ENCODE measurements at places on chromosomes 12 and 14.
A peak's percentile ranks its signal among the peaks of the same experiment; 100 is the strongest.

- DNase-seq = no peak
These were observed 278.5 kb upstream of the PLEKHG7 start for GRCh38 chr12:92424338-92424737.

- DNase-seq = no peak
These were observed 12.9 kb upstream of the MSI1 start for GRCh38 chr12:120381752-120382419.

DNA sequence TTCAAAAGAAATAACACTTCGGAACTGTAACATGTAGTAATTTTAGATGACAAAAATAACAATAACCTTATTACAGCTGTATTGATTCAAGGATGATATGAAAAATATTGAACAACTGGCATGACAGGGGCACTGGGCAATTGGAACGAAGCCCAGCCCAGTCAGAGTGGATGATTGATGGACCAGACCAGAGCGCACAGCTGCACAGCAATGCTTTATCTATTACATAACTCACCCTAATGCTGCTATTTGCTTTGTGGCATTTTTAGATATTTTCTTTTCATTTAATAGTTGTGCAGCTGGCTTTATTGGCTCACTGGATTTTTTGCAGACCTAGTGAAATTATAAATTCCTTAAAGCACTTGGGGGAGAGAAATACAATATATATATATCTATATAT, 26.9 kb upstream of the FERMT2 start:
- no peak for DNase-seq

- no peak for DNase-seq
These were observed 499 bp downstream of the TOGARAM1 start for GRCh38 chr14:44962334-44963043.

DNA sequence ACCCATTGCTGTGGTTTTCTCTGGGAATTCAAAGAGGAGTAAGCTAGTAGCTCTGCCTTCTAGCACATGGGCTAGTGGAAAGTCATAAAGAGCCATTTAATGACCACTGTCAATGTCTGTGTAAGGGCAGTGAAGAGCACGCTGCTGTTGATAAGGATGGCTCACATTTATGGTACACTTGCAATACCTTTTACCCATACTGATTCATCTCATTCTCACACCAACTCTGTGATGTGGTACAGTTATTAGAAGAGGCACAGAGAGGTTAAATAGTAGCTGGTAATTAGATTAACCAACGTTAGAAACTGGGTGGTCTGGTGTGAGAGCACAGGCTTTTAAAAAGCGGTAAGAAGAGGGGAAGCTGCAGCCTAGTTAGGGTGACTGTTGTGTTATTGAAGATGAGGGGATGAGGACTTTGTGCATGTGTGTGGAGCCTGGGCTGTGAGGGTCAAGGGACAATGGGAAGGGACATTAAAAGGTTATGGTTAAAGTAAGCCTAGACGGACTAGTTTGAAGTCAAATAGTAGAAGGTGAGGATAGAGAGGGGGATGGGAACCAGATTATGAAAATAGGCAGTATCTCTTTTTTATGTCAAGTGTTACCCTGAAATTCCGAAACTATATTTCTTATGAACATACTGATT, 25.2 kb downstream of the RASSF3 start:
- DNase-seq = no peak

DNA sequence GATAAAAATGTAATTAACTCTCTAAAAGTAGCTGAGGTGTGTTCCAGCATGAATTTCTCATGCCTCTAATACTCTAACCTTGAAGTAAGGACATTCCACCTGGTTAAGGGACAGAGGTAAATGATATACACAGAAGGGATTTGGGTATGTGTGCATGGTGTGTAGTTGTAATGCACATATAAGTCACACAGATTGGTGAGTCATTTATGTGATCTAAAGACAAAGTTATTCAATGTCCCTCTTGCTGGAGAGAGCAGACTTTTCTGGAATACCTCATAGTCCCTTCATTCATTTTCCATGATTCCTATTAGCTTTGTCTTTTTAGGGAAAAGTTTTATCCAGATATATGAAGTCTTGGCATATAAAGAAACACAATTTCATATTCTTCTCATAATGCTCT, 234.9 kb downstream of the SNAPC1 start:
- DNase-seq = no peak

DNA sequence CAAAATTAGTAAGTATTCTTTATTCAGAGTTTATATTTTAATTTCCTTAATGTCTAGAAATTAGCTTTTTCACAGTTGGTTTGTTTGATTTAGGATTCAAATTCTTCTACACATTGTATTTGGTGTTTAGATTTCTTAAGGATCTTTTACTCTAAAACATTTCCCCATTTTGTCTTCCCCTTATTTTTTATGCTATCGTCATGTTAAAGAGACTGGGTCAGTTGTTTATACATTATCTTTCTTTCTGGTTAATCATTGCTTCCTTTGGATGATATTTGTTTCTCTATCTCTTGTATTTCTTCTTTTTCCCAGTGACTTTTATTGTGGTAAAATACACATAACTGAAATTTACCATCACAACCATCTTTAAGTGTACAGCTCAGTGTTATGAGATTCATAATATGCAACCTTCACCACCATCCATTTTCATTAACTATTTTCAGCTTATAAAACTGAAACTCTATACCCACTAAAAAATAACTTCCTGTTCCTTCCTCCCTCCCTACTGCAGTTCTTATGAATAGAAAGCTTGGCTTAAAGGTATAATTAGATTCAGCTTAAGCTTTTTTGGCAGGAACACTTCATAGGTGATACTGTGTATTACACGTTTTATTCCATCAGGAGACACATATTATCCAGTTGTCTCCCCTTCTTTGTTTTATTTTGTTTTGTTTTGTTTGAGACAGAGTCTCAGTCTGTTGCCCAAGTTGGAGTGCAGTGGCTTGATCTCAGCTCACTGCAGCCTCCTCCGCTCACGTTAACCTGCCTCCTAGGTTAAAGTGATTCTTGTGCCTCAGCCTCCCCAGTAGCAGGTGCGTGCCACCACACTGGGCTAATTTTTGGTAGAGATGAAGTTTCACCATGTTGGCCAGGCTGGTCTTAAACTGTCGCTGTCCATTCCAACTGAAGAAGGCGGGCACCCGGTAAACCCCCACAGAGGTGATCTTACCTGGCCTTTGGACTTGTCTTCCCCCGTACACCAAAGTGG, 45.0 kb downstream of the NOPCHAP1 start:
- DNase-seq = no peak

DNA sequence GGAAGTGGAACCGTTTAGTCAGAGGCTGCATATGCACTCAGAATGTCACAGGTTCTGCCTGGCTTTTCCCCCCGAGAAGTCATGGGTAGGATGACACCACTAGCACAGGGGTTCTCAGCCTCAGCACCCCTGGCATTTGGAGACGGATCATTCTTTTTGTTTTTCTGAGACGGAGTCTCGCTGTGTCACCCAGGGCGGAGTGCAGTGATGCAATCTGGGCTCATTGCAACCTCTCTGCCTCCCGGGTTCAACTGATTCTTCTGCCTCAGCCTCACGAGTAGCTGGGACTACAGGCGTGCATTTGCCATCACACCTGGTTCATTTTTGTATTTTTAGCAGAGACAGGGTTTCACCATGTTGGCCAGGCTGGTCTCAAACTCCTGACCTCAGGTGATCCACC, 28.1 kb downstream of the BCL7A start:
- no peak for DNase-seq

DNA sequence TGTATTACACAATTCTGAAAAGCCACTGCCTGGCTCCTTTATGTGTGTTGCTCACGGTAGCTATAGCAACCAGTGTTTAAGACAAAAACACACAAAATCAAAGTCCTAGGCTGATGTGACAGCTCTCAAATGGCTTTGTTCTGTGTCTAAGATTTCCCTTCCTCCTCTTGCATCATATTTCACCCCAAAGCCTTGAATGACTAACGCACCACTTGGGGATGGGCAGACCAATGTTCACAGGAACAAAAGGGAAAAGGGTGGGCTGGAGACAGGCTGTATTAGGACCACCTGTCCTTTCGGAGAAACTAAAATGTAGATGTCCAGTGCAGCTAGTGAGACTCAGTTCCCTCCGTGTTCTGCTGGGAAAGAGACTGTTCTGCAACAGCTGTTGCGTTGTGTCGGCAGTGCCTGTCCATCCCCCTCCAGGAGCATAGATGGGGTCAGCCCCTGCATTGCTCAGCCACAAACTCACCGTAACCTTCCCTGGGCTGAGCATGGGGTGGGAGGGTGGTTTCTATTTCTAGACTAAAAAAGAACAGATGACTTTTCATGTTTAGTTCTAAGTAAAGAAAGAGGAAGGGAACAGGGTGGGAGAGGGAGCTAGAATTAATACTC, 26.8 kb upstream of the DAAM1 start:
- DNase-seq = peak; percentile 11

- no peak for DNase-seq
These were observed 29.8 kb downstream of the OR10P1 start for GRCh38 chr12:55666508-55666907.

DNA sequence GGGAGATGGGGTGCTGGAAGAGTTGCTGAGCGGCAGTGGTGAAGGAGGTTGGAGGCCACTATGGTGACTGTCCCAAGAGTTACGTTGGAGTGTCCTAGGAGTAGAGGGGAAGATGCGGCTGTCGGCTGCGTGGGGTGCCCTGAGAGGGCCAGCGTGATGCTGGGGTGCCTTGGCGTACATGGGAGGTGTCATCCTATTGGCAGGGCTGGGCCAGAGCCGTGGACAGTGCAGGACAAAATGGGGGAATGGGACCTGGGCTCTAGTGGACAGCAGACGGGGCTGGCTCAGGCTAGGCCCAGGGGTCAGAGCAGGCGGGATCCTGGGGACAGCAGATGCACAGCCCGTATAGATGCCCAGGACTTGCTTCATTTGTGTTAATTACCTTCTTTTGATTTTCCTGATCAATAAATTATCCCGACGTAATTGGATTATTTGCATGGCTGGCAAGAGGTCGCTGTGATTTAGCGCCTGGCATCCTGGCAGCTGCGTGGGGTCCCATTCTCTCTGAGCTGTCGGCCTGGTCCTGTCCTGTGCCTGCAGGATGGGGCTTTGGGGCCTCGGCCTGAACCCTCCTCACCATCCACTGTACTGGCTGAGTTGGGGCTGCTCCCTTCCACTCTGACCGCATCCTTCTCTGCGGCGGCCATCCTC, 203.9 kb upstream of the C14orf180 start:
- DNase-seq = no peak

DNA sequence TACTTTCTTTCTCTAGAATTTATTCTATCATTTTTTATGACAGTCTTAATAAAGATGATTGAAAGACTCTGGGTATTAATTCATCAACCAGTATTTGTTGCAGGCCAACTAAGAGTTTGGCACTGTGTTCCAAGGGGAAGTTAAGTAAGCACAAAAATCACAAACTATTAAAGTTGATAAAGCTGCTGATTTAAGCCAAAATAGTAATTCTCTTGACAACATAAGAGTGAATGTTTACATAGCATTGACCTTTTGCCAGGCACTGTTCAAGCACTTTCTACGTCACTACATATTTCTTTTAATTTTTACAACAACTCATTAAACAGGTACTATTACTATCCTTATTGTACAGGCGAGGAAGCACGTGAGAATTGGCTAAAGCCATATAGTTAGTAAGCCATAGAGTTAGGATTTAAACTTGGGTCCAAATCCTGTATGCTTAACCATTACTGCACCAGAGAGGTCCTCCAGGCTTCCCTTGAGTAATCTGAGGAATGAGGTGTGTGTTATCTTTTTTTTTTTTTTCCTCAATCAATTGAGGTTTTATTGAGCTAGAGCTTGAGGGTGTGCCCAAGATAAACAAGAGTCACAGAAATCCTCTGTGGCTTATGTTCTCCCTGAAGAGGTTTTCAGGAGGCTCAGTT, 1009.6 kb downstream of the DIO2 start:
- DNase-seq = no peak

DNA sequence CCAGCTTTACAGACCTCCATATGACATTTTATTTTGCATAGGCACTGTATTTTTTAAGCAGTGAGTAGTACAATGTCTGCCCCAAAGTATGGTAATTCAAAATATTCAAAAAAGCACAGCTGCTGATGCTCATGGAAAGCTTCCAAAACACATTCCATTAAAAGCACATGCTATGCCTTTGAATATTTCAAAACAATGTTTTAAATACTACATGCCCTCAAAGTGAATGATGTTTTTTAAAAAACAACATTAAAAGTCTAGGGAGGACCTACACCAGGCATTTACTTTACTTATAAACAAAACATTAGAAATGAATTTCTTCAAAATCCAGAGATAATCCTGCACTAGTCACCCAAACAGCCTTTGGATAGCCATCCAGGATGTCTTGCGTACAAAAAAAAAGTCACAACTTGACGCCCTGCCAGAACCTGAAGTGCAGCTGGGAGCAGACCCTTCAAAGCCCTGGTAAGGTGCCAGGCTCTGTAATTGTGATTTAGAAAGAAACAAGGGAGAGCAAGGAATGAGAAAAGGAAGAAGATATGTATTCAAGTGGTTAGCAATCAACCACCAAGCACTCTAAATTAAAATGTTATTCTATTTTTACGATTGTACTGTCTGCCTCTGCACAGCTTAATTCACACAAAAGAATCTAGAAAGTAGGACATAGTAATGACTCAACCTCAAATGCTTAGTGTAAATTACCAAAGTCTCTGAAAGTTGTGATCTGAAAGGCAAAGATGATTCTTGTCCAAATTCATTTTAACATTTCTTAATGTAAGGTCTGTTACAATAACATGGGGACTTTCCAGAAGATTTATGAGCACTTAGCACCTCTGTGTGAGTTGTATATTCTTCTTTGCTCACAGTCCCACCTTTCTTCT, 31.9 kb downstream of the CEP83 start:
- peak; percentile 49 for DNase-seq

DNA sequence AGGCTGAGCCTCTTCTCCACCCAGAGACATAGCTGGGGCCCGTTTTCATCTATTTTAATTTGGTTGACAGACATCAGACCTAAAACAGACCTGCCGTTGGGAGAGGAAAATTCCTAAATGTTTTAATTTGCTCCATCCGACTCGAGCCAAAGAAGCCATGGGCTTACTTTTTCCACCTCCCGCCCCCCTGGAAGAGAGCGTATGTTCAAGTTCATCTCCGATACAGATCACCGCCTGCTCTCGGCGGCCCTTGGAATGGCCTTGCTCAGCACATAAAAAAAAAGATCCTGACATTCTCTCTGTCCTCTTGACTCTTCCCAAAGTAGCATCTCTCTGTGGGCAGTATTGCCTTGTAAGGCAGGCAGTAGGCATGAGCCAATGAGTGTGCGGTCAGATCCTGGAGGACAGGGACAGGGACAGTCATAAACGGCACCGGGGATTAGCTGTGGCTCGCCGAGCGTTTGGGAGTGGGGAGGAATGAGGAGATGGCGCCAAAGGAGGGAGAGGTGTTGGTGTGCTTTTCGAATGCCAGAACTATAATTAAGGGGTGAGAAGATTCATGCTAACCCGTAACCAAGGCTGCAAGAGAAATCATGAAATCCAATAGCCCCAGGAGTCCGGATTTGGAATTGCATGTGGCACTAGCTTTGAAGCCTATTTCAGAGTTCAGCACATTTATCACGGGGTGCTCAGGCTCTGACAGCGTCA, 47.9 kb upstream of the MEG3 start:
- no peak for DNase-seq

GRCh38 chr12:45050751-45051571, at the start of gene DBX2:
Gene DBX2 (minus strand): TSS chr12:45051099. CDS start chr12:45050927, 172 bp downstream.
- no peak for DNase-seq
